Germinal center (tissue), 1 donor: ENCODE measurements at places on chromosomes 11 and 22.

- DNase-seq = no peak
These were observed 103.4 kb downstream of the NAV2 start for GRCh38 chr11:19816040-19816439.

DNA sequence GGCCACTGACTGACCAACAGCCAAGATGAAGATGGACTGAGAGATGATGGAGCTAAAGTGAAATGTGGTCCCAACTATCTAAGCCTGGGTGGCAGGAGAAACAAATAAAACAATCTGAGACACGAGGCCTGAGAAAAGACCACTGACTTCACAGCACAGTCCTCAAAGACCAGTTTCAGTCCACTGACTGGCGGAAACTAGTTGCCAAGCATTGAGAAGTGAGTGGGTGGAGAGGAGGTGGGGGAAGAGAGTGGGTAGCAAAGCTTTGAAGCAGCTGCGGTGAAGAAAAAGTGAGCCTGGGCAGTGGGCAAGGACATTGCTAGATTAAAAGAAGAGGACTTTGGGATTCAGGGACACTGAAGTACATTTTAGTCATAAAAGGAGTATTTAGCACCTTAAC is 1.9 kb downstream of the MS4A1 start:
- peak; percentile 32 for DNase-seq

GRCh38 chr11:35009944-35010342 is 93.5 kb downstream of the PDHX start:
- DNase-seq = no peak

- no peak for DNase-seq
These were observed 4.0 kb downstream of the MS4A8 start for GRCh38 chr11:60703374-60703773.

DNA sequence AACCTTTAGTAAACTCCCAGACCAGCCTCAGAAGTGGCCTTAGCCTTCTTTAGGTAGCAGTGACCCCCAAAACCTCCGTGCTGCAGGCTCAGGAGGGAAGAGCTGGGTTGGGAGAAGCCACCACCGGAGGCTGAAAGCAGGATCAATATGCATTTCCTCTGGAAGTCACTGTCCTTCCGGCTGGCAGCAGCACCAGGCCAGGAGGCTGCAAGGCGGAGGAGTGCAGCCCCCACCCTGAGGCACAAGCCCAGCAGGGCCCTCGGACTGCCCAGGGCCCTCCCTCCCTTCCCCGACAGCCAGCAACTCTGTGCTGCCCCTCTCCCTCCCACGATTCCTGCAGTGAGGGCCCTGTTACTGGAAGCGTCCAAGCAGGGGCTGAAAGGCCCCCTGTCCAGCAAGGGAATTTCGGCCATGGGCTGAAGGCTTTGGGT is 3.2 kb upstream of the NRXN2 start:
- no peak for DNase-seq

- DNase-seq = no peak
These were observed 5.8 kb downstream of the TSPAN18 start for GRCh38 chr11:44732564-44732963.

- no peak for DNase-seq
These were observed 13.3 kb downstream of the APOL3 start for GRCh38 chr22:36147196-36147791.

DNA sequence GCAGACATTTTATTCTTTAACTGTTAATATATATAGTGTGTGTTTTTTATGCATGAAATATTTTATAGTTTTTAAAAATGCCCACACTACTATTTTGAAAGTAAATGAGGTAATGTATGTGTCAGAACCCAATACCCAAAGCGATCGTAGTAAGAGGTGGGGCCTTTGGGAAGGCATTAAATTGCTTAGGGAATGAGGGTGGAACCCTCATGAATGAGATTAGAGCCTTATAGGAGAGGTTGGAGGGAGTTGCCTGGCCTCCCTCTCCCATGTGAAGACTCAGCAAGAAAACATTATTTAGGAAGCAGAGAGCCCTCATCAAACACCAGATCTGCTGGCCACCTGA is 11.1 kb downstream of the KLHL35 start:
- DNase-seq = no peak

GRCh38 chr11:66346476-66347424 is 679 bp downstream of the B4GAT1 start:
- DNase-seq = no peak
